ENCODE measurements at places on chromosomes 1 and 21.
A peak's percentile ranks its signal among the peaks of the same experiment; 100 is the strongest.

- no peak for DNase-seq
These were observed 50.2 kb downstream of the LAMC2 start for GRCh38 chr1:183236158-183236725.

DNA sequence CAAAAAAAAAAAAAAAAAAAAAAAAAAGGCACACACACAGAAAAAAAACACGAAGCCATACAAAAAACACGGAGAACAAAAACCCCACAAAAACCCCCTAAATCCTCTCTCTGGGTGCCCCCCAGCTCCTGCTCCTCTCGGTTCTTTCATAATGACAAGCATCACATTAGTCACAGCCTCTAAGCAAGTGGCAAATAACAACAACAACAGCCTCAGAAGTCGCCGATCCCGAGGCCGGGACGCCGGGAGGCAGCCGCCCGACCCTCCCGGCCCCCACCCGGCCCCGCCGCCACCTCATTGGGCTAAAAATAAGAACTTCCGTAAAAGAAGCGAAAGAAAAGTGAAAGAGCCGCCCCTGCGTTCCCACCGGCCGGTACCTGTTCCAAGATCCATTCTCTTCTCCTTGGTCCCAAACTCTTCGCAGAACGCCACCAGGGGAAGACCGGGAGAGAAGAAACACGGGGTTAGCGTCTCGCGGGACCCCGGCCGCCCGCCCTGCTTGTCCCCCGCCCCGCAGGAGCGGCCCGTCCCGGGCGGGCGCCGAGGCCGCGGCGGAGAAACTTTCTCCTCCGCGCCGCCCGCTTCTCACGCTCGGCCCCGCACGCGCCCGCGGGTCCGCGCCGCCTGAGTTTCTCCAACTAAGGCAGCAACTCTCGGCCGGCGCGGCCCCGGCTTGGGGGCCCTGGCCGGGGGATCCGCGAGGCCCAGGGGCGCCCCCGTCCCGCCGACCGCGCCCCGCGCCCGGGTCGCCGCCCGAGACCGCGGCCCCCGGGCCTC, 102.8 kb downstream of the CASZ1 start:
- no peak for DNase-seq

- no peak for DNase-seq
These were observed 6.3 kb downstream of the KCNJ6 start for GRCh38 chr21:37909936-37910335.

GRCh38 chr1:14320518-14320917, 278.0 kb upstream of the KAZN start:
- DNase-seq: no peak

- DNase-seq: no peak
These were observed 41.7 kb downstream of the PRKCZ start for GRCh38 chr1:2091611-2092604.

- no peak for DNase-seq
These were observed 953.0 kb downstream of the AMY1C start for GRCh38 chr1:104702731-104703130.

GRCh38 chr1:184517130-184517529, 130.3 kb downstream of the C1orf21 start:
- no peak for DNase-seq

DNA sequence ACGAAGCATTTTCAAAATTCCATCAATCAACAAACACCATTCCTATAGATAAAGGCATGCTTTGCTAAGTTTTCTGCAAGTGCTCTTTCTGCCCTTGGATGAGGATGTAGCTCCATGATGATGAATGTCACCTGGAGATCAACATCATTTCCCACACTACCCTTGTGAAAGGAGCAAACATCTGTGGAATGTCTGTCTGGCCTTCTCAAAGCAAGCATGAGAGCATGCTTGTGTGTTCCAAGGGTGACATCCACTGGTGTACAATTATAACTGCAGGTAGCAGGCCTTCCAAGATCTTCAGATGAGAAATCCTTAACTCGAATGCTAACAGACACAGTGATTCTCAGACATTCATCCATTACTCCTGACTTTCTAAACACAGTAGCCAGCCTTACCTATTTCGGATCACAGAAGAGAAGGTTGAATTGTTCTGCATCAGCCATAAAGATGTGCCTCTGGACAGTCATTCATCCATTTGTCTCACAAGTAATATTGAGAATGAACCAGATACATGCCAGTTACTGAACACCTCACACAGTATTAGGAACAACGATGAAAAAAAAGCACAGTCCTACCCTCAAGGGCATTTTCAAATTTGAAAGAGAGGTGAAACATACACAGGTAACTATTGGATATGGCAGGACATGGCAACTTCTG, 162.4 kb downstream of the TPR start:
- DNase-seq: peak; percentile 36

DNA sequence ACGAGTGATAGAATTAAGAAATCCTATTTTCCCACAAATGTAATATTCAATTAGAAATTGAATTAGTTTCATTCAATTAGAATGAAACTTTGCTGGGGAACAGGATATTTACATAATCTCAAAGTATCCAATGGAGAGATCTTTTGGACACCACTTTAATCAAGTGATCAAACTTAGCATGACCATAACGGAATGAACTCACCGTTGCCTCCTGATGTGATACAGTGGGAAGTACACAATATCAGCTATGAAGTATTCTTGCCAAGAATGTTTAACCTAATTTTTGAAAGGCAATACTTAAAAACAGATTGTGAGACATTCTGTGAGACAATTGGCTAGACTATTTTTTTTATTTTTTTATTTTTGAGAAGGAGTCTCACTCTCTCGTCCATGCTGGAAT, 16.6 kb downstream of the CDKN2C start:
- no peak for DNase-seq

- DNase-seq: no peak
These were observed 394.8 kb downstream of the USP25 start for GRCh38 chr21:16124378-16125138.

- DNase-seq: no peak
These were observed 148.0 kb upstream of the C1orf174 start for GRCh38 chr1:4048076-4048475.

- peak; percentile 42 for DNase-seq
These were observed 41.6 kb downstream of the LAMC2 start for GRCh38 chr1:183227422-183228346.

GRCh38 chr1:192158181-192158580, at the start of gene RGS18:
RGS18 (plus strand) TSS chr1:192158462; CDS start chr1:192158638, 176 bp downstream.
- DNase-seq: no peak

DNA sequence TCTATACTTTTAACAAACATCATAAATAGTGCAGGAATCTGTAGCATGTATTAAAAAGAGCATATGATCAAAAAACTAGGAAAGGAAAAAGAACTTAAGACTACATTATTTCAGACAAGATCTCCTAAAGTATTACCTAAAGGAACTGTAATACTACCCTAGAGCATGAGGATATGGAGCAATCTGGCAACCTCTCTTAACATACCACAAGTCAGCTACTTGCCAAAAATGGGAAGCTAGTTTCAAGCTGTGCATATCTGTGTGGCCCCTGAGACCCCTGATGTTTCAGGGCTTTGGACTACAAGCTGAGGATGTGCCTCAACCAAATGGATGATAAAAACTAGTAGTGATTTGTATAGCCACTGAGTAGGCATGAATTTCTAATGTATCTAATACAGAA, 525.6 kb downstream of the PTBP2 start:
- no peak for DNase-seq

DNA sequence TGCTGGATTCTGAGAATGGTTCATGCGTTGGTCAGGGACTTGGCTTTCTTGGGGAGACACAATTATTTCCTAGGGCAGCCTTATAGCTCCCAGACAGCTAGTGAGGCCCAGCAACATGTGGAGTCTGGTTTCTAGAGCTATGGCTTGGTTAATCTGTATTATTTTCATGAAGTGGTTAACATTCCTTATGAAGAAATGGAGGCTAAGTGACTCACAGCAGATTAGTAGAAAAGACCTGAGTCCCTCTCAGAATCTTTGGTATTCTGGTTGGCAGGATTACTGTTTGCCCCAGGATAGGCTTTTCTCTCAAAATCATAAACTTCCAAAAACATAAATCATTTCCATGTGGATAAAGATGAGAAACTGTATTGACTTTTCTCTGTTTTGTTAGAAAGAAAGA, 42.3 kb downstream of the DUSP10 start:
- DNase-seq: no peak

DNA sequence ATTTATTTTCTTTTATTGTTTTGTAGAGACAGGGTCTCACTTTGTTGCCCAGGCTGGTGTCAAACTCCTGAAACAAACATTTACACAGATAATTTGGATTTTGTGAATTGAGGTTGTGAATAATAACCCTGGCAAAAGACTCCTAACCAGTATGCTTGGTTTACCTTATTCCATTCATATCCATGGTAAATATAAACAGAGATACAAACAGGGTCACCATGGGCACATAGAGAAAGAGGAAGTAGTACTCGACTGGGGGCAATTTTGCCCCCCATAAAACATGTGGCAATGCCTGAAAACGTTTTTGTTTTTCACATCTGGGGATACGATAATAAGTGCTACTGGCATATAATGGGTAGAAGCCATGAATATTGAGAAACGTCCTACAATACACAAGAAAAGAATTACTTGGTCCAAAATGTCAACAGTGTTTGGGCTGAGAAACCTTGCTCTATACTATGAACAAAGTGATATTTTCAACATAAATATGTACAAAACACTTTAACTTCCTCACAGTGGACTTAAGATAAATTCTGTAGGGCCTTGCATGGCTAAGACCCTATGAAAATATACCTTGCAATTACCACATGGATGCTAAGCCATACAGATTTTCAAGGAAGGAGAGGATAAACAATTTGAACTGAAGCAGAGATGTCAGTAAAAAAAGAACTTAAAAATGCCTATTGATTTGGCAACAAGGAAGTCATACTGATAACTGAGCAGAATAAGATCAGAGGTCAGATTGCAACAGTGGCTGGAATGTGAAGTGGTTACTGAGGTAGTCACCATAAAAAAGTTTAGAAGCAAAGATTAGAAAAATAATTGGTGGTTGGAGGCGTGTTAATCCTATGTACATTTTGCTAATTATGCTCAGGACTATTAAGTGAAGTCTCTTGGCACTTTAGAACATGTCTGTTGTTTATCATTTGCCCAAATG, 27.4 kb upstream of the ASPM start:
- no peak for DNase-seq

DNA sequence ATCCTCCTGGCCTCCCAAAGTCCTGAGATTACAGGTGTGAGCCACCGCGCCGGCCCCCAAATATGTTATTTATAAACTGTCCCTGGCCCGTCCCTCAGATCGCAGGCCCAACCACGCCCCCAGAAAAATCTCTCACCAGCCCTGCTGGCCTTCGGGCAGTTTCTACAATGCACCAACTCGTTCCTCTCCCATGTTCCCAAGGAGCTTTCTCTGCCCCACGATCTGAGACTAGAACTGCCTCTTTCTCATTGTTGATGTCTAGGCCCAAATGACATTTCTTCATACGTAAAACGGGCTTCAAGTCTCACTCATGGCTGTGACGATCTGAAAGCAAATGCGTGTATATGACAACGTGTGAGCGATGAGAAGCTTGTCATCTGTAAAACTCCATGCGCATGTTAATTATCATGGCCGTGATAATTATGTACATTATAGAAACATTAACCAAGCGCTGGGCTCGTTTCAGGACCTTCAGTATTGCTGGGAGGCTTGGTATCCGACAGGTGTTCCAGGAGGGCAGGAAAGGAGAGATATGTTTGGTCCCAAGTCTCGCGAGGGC, 748 bp upstream of the NIPAL3 start:
- no peak for DNase-seq

DNA sequence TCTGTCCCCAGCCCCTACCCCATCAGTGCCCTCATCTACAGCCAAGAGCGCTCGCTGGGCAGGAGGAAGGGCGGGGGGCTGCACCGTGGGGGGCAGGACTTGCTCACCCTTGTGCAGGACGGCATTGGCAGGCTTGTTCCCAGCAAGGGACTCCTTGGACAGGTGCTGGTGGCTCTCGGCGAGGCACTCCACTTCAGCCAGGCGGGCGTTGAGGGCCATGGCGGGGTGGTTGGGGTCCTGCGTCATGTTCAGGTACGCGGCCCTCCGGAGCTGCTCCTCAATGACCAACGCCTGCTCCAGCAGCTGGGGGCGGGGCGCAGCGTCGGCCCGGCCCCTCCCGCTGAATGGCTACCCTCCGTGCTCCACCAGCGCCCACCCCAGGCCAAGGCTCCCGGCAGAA, 64.0 kb downstream of the KCNAB2 start:
- no peak for DNase-seq

DNA sequence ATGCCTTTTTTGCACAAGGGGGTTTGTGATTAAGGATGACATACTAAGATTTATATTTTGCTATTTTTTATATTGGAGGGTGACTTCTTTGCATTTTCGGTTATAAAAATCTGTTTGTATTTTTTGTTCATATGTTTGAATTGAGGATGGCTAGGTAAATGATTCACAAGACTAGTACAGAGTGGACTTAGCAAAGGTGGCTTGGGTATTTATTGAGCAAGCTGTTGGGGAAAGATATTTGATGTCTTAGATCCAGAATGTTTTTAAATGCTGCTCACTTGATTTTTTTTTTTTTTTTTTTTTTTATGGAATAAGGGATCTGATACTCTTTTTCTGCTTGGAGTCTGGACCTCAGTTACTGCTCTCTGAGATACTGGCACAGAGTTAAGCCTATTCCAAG, 100.6 kb downstream of the DNM3 start:
- no peak for DNase-seq

DNA sequence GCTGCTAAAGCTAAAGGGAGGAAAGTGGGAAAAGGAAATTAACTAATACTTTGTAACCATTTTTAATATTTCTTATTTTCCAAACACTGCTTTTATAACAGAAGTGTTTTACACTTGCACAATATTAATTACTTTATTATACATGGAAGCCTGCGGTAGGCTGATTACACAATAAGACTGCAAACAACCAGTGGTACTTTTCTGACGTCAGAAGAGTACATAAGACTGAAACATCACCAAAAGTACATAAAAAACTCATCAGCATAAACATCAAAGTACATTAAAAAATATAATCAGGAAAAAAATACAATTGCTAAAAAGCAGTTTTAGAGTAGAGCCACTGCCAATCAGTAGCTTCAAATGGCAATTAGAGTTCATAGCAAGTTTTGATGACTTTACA, 4.6 kb downstream of the ZNF281 start:
- no peak for DNase-seq

- no peak for DNase-seq
These were observed 133.9 kb upstream of the NFIA start for GRCh38 chr1:60948486-60948885.

GRCh38 chr21:25925936-25926335, 191.2 kb downstream of the GABPA start:
- no peak for DNase-seq

DNA sequence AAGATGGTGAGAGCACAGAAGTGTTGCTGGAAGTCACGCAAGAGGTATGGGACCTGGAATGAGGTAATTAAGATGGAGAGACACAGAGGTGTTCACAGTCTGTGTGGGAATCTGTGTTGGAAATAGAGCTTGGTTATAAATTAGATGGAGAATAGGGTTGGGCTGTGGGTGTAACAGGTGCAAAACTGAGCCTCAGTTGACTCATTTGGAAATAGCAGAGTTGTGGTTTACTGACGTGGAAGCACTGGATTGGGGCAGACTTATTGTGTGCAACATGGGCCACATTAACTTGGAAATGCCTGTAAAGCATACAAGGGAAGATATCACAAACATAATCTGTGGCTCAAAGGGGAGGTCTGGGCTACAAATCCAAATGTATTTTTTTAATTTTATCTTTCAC, 13.0 kb downstream of the CAMSAP2 start:
- no peak for DNase-seq

Data from NCI-H524 (cell line).